NCI-H82 (cell line): ENCODE measurements at places on chromosomes 7 and 10.

GRCh38 chr7:113099284-113099919, 12.8 kb upstream of the GPR85 start:
- DNase-seq = no peak

GRCh38 chr10:50367732-50368131, 116.4 kb upstream of the ASAH2 start:
- peak; percentile 58 for DNase-seq

GRCh38 chr10:22346096-22346661, 883 bp downstream of the SPAG6 start:
- no peak for DNase-seq

DNA sequence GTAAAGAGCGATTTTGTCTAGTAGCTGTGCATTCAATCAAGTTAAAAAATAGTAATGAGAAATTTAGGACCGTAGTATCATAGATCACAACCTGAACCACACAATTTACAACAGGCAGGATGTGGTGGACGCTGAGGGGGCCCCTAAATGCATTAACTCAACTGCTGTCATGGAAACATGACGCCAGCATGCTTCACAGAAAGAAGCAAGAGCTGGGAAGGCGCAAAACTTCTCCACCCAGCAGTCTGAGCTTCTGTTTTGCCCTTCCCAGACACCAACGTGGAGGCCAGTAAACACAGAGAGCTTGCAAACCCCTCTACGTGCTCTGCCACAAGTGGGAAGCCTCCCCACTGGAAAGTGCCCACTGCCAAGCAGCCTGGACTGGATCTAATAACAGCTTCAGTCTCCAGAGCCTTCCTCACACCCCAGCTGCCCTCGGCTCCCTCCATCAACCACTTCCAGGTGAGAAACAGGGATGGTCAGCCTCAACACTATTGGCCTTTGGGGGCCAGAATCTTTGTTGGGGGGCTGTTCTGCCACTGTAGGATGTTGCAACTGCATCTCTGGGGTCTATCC, 151.8 kb downstream of the SFMBT2 start:
- no peak for DNase-seq

DNA sequence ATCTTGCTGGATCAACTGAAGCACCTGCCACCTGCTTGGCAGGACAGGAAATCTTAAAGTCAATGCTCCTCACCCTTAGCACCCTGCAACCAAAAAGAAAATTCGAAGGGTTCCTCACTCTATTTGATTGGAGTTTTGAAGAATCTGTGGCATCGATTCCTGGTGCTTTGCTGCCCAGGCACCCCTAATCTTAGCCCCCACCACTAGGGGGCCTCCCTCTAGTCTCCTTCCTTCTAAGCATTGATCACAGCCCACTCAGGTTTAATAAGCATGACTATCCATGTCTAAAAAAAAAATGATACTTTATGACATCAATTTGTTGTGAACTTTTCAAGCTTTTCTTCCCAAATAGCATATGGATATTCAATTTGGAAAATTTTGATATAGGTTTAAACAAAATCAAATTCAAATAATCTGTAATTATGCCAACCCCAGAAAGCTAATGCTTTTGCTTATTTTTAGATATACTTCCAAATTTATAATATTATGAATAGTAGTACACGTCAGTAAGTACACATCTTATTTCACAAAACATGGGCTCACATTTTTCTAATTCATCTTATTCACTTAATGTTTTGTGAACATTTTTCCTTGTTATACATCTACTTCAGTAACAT, 45.3 kb downstream of the NRG3 start:
- DNase-seq = peak; percentile 56

DNA sequence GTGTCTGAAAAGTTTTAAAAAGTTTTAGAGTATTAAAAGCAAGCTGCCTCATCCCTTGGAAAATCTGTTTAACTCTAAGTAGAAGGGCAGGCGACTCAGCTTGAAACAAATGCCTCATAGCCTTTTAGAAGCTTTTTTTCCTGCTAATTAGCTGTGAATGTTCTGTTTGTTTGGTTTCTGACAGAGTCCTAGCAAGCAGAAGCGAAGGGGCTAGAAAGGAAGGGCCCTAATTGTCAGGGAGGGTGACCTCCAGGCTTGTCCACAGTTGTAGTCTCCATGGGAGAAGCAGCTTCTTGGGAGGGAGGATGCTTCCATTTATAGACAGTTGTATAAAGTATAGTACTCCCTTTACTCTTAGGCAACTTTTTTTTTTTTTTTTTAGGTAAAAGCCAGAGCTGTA, 90.9 kb downstream of the DNAJC1 start:
- no peak for DNase-seq

GRCh38 chr10:35843524-35844181, 201.6 kb upstream of the FZD8 start:
- peak; percentile 24 for DNase-seq

- peak; percentile 51 for DNase-seq
Observed at GRCh38 chr10:118950190-118950680, 79.3 kb upstream of the NANOS1 start.

- no peak for DNase-seq
Observed at GRCh38 chr7:82755705-82756551, 312.4 kb upstream of the CACNA2D1 start.

DNA sequence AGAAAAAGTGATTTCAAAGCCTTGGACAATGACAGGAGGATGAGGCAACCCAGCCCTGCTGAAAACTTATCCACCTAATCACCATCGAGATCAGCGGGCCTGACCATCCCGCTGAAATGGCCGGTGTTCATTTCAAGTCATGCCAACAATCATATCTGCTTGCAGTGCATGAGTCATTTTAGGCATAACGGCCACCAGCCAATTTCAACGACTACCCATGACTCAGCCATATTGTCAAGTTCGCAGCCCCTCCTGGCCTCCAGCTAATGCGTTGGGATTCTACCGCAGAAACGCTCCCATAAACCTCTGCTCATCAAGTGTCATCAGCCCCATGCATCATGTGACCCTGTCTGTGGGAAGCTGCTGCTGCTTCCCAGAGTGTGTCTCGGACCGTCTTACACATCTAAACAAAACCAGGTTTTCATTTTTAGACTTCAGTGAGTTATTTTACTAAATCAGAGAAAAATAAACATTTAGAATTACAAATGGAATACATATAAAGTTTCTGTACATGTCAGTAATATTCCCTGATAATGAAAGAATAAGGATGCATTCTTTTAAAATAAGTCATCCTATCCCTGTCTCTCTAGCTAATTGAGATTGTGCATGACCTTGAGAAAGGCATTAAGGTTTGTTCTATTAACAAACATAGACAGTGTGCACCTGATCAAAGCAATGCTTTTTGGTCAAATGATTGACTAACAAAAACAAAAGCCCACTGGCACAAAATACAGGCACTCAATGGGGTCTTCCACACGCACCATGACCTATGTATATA, 188.9 kb downstream of the ADAM12 start:
- no peak for DNase-seq

GRCh38 chr10:35316218-35316967, 19.9 kb upstream of the CCNY start:
- no peak for DNase-seq

GRCh38 chr7:92798517-92799249, 37.7 kb downstream of the CDK6 start:
- DNase-seq = no peak

DNA sequence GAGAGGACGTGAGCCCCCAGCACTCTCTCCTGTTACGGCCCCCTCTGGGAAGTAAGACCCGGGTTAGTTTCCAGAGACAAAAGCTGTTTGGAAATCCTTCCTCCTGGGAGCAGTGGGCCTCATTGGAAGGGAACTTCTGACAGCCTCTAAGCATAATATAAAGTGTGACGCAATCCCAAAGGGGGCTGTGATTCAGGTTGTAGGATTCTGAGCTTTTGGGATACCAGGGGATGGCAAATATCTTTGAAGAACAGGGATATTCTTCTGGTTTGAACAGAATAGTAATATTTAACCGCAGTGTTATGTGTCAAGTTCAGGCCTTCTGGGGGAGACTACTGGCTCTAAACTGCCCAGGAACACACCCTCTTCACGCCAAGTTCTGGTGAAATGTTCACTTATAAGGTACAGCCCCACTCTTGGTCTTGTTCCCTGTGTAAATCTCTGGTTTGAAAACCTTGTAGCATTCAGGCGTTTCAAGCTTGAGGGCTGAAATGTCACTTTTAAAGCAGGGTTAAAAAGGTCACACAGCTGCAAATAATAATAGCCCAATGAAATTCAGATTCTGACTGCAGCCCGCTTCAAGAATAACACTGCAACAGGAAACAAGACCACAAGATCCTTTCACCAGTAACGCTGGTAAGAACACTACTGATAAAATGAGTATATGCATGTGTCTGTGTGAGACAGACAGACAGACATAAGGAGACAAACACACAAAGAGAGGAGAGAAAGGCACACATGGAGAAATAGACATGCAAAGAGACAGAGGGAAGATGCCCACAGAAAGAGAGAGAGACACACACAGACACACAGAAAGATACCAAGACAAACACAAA, 69.0 kb downstream of the CREB5 start:
- DNase-seq = no peak

- no peak for DNase-seq
Observed at GRCh38 chr7:26648554-26648953, 215.8 kb downstream of the SKAP2 start.

- peak; percentile 62 for DNase-seq
Observed at GRCh38 chr7:33904681-33905388, 504 bp upstream of the BMPER start.

GRCh38 chr7:106206826-106207541, 77.8 kb downstream of the NAMPT start:
- DNase-seq = peak; percentile 5
